ENCODE measurements at places on chromosomes 7 and 10.

GRCh38 chr7:35735396-35735795 is 40.5 kb upstream of the HERPUD2 start:
- no peak for DNase-seq

DNA sequence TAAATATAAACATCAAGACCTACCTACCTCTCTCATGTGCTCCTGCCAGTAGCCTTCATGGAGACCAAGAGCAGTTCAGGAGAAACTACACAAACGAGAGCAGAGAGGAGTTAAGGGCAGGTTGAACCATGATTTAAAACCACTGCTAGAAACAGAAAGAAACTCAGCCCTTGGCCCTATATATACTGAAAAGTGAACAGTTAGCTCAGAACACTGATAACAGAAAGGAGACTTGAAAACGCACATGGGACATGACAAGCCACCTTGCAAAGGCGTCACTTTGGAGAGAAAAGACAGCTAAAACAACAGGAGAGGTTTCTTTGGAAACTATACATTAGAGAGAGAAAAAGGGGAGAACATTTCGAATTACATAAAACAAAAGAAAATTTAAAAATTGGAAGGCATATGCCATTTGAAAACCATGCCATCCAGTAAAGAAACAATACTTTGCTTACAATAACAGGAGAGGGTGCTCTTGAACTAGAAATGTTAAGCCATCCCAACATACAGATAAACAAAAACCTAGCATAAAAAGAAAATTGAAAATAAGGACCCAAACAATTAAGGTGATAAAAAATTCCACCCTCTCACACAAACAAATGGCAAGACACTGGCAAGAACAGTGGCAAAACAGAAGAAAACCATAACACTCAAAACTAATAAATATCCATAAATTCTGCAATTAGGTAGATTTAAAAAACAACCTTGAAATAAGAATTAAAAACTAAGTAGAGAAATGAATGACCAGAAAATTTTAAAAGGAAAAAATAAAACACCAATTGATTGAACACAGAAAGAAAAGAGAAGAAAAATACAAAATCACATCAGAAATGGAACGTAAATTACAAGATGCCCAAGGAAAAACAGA is 232.7 kb downstream of the IMMP2L start:
- no peak for DNase-seq

DNA sequence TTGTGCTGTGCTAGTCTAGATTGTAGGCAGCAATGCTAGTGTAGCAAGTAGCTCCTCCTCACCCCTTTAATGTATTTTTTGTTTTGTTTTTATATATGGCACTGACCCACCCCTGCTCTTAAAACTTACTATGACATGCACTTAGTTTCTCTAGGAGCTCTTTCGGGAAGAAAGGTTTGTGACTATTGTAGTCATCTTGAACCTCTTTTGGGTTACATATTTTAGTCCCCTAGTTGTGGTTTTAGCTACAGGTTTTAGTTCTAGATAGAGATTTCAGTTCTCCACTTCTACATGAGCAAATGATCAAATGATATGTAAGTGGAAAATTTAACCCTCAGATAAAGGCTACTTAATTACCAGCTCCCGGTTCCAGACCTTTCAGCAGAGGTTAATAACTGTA is 14.9 kb downstream of the MINPP1 start:
- no peak for DNase-seq

DNA sequence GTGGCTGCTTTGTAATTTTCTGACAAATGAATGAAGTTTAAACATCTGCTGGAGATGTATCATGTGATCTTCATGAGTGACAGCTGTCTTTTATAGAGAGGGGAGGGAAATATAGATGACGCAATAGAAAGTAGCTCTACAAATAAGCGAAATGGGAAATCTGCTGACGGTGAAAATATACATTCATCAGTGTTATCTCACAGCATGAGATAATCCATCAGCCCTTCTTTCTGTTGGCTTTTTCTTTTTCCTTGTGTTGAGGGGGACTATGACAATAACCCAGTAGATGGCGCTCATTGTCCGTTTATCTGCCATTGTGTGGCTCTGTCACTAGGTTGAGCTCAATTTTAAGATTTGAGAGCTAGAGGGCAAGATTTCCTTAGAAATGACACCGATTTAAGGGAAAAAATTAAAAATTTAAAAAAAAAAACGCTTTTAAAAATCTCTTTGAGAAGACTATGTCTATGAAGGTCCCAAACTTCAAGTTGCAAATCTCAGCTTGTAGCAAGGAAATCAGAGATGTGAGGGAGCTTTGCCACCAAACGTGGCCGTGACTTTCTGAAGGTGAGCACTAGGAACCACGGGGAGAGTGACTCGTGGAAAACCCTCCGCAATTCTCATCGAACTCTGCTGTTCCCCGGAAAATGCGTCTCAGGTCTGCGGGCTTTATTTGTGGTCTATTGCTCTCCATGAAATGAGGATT is 114.6 kb upstream of the SFMBT2 start:
- peak; percentile 63 for DNase-seq

DNA sequence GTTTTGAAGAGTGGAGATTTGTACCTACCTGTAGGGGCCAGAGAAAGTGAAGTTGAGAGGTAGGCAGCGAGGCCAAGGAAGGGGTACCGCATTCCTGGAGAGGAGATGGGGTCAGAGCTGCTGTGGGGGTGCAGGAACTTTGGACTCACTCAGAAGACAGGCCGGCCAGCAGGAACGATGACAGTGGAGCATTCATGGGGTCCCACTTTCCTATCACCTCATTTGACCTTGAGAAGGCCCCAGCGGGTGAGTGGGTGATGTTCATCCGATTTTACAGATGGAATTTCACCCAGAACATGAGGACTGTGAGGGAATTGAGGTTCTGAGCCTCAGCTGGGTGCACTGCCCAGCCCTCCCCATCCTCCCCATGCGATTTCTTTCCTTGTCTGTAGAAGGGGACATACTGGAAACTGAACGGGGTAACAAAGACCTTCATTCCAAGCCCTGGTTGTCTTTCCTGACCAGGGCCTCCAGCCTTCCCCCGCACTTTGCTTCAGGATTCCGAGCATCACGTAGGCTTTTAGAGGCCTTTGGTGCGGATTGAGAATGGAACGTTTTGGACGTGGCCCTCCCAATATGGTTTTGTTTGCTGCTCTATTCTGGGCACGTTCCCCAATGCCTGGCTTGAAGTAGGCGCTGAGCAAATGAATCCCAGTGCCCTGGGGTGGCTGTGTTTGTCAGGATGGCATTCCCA is 87.3 kb downstream of the ADCY1 start:
- no peak for DNase-seq

DNA sequence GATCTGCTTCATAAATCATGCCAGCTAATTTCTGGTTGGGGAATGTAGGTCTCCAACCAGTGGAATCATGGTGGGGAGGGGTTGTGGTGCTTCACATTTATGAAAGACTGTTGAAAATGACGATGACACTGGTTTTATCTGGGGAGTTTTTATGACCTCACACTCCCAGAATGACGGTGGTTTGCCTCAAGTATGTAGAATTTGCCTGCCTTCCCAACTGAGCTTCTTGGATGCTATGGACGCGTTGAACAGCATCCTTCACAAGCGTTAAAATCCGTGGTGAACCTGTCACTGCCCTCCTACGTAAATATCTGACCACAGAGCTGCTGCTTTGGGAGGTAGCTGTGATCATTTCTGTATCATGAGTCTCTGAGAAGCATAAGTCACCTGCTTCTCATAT is 3.3 kb downstream of the INSYN2A start:
- peak; percentile 67 for DNase-seq

- no peak for DNase-seq
Observed at GRCh38 chr10:127485153-127485857, 63.8 kb upstream of the NPS start.

DNA sequence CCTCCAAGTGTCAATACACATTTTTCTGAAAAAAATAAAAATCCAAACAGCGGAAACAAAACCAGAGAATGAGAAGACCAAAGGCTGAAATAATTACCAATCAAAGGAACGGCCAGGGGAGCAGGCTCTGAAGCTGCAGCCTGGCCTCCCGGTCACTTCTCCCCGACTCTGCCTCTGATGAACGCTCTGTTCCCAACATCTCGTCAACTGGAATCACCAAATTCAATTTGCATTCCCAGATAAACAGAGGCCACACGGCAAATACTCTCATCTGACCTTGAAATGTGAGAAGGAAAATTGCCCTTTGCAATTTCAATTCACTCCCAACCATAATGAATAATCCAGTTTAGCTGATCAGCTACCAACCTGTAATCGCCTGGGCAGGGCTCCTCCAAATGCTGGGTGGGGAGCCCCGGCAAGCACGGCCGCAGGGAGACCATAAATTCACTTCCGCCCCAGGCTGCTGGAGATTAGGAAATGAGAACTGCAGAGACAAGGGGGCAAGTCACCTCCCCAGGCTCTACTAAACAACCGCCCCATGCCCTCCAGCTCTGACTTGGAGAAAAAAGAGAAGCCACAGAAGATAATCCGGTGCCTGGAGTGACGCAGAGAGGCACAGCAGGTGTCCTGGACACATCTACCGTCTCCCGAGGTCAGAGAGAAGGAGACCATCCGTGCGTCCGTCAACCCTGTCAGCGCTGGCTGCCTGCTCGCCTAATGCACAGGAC is 153.2 kb downstream of the MAD1L1 start:
- no peak for DNase-seq

- DNase-seq: no peak
Observed at GRCh38 chr10:104301907-104302690, 33.1 kb downstream of the GSTO2 start.

GRCh38 chr10:48681740-48682139 is 2.9 kb upstream of the WDFY4 start:
- no peak for DNase-seq

DNA sequence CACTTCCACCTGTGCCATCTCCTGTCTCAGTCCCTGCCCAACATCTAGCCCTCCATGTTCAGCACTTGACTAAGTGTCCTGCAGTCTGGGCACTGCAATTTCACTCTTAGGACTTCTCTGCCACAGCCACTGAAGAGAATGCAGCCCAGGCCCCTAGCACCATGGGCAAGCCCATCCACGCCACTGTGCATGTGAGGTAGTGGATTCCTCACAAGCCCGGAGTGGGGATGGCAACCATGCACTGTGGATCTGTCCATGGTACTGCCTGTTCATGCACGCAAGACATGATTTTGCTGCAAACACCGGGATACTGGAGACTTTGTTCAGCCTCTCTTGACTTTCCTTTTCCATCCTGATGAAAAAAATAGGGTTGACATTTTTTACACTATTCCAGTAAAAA is 12.3 kb downstream of the DDC start:
- DNase-seq: peak; percentile 48

GRCh38 chr7:29859524-29860185 is 53.3 kb downstream of the WIPF3 start:
- no peak for DNase-seq

GRCh38 chr10:127452568-127452967 is 96.5 kb upstream of the NPS start:
- no peak for DNase-seq

GRCh38 chr10:86535132-86535882 is 13.7 kb upstream of the WAPL start:
- DNase-seq: no peak

GRCh38 chr10:132398566-132398991 is 1.6 kb downstream of the PWWP2B start:
- DNase-seq: no peak

DNA sequence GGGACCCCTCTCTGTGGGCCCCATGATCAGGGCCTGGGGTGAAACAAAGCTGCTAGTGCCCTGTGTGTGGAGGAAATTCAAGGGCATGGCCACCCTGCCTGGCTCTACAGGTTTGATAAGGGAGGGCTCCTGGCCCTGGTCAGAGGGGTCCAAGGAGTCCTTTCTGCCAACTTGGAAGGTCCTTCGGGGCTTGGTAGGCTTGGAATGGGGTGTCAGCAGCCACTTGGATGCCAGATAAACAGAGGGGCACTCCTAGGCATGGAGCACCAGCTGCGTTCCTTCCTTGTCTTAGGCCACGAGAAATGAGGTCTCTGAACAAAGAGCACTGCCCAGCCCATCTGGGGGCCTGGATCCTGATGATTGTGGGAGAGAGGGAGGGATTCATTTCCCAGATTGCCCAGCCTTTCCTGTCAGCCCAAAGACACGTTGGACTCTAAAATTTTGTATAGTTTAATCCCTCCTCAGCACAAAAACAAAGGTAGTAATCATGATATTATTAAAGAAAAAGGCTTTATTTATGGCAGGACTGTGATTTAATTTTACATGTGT is 5.1 kb downstream of the MTURN start:
- no peak for DNase-seq

DNA sequence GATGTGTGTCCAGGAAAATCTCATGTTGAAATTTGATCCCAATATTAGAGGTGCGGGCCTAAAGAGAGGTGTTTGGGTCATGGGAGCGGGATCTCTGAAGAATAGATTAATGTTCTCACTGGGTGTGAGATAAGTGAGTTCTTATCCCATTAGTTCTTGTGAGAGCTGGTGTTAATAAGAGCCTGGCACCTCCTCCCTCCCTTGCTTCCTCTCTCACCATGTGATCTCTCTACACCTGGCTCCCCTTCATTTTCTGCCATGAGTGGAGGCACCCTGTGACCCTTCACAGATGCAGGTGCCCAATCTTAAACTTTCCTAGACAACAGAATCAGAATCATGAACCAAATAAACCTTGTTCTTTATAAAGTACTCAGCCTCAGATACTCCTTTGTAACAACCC is 19.5 kb downstream of the MTPN start:
- no peak for DNase-seq

- peak; percentile 41 for DNase-seq
Observed at GRCh38 chr7:4661871-4662270, 20.2 kb upstream of the FOXK1 start.

GRCh38 chr7:21960922-21961321 is 15.2 kb upstream of the CDCA7L start:
- DNase-seq: peak; percentile 55

GRCh38 chr10:97795886-97796285 is 24.1 kb upstream of the SFRP5 start:
- no peak for DNase-seq
